ENCODE measurements at places on chromosomes 16 and 17.

DNA sequence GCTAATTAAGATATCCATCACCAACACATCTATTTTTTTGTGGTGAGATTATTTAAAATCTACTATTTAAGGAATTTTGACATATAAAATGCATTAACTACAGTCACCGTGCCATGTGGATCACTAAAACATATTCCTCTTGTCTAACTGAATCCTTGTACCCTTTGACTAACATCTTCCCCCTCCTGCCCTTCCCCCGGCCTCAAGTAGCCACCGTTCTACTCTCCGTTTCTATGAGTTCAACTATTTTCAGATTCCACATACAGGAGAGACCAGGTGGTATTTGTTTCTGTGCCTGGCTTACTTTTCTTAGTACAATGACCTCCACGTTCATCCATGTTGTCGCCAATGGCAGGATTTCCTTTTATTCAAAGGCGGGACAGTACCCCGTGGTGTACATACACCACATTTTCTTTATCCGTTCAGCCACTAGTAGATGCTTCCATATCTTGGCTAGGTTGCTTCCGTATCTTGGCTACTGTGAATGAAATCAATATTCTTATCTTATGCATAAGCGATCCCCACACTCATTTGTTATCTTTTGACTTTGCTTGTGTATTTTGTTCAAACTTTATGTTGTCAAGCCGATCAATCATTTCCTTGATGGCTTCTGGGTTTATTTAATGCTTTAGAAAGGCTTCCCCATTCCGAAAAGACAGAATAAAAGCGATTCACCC, 134.7 kb downstream of the KCNJ12 start:
- DNase-seq, result no peak

DNA sequence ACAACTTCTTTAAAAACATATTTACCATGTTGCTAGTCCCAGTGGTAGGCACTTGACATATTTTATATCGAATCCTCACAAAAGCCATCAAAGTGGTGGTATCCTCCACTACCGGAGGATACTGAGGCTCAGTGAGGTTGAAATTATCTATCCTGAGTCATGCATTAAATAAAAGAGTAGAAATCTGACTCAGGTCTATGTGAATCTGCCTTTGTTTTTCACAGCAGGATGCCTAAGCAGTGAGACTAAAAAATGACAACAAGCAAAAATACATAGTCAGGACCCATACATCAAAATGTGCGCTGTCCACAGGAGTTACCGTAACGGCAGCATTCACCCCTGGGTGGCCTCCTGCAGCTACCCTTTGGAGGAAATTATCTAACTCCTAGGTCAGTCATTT, 17.7 kb downstream of the BRD7 start:
- DNase-seq, result no peak

- no peak for DNase-seq
These were observed 399.2 kb downstream of the CNTNAP4 start for GRCh38 chr16:76676356-76676755.

DNA sequence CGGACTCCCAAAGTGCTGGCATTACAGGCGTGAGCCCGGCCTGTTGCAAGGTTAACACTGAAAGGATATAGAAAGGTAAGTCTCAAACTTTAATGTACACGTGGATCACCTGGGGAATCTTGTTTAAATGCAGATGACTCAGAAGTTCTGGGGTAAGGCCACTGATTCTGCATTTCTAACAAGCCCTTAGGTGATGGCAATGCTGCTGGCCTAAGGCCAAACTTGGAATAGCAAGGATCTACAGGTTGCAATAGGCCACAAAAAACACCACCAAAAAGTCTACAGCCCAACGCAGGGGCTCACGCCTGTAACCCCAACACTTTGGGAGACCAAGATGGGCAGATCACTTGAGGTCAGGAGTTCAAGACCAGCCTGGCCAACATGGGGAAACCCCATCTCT, 4.2 kb downstream of the CMTM4 start:
- no peak for DNase-seq

GRCh38 chr17:82424001-82424862, 5.8 kb upstream of the OGFOD3 start:
- no peak for DNase-seq

DNA sequence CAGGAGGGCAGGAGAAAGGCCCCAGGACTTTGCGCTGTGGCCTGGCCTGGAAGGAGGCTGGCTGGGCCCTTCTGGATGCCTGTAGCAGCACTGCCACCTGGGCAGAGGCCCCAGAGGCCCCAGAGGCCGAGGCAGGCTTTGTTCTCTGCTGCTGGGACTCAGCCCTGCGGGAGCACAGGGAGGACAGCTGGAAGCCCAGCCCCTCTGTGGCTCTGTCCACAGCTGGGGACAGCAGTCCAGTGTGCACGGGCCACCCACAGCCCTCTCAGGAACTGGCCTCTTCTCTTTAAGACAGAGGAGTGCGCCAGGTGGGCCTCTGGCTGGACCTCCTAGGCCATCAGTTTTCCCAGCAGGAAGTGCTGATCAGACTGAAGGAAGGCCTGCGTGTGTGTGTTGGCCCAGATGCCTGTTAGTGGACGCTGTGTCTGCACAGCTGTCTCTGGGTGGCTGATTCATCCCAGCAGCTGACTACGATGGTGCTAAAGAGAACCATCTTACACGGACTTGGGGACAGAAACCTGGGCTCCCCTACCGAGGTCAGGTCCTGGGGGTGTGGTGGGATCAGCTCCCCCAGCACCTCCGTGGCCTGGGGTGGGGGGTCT, 26.9 kb upstream of the ZNF750 start:
- no peak for DNase-seq

DNA sequence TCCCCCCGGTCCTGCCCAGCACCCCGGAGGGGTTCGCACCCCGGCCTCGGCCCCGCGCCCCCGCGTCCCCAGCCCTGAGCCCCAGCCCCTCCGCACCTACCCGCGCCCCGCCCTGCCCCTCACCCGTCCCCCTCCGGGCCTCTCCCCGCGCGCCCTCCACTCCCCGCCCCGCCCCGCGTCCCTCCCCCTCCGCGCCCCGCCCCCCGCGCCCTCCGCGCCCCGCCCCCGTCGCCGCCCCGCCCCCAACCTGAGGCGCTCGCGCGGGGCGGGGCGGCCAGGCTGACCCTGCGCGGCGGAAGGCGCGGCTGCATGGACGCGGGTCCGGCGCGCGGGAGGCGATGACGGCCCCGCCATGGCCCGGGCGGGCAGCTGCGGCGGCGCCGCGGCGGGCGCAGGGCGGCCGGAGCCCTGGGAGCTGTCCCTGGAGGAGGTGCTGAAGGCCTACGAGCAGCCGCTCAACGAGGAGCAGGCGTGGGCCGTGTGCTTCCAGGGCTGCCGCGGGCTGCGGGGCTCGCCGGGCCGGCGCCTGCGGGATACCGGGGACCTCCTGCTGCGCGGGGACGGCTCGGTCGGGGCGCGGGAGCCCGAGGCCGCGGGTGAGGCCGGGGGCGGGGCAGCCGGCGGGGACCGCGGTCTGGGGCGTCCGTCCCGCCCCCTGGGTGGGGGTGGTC, at the start of gene SPIRE2:
TSS of gene SPIRE2 (plus strand) at position 277 of the 671 bp plus-strand sequence. CDS start at position 353, 76 bp downstream.
- DNase-seq, result peak; percentile 36

DNA sequence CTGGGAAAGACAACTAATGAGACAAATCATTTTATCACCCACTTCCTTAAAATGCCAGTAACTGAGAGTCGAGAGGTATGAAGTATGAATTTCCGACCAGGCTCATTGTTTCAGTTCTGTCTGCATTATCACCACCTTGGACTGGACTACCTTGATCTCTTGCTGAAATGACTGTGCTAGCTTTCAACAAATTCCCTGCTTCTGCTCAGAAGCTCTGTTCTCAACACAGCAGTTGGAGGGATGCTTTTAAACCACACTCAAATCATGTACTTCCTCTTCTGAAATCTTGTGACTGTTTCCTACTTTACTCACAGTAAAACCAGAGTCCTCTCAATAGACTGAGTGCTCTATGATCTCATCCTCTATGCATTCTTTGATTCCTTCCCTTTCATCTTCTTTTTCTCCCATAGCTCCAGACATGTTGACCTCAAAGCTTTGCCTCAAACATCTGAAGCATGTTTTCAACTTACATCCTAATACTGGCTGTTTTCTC, 195.8 kb downstream of the KCNJ2 start:
- DNase-seq, result no peak

DNA sequence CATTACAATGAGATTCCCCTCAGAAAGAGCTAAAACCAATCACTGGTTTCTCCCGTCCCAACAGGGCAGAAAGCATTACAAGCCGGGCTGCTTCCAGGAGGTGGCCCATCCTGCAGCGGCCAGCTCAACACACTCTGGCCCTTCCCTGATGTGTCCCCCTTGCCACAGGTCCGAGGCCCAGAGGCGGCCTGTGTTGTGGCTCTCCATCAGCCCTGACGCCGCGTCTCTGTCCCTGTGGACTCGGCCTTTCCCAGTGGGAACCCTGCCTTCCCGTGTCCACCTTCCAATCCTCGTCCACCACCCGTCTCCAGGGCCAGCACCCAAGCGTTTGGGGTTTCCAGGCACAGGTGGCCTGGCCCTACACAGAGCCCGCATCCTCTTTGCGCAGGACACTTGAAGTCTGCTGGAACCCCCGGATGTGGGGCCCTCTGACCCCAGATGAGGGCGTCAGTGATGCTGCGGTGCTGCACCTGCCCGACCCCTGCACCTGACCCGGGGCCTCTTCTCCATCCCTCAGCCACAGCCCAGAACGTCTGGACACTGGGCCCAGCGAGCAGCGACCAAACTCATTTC, 21.1 kb downstream of the RAB40B start:
- DNase-seq, result no peak

DNA sequence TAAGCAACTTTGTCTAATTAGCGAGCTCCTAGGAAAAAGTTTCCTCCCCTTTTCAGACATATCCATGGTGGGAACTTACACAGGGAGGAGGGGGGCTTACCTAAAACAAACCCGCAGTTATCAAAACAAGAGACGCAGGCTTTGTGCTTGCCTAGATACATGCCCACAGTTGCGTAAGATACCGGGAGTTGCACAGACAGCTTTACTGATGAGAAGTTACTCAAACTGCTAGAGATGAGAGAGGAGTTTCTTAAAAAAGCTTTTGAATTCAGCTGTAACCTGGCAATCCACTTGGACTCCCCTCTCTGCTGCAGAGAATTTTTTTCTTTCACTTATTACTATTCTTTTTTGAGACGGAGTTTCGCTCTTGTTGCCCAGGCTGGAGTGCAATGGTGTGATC, 6.8 kb upstream of the ZP2 start:
- DNase-seq, result no peak

- DNase-seq, result no peak
These were observed 3.7 kb downstream of the ADAD2 start for GRCh38 chr16:84194470-84195200.

DNA sequence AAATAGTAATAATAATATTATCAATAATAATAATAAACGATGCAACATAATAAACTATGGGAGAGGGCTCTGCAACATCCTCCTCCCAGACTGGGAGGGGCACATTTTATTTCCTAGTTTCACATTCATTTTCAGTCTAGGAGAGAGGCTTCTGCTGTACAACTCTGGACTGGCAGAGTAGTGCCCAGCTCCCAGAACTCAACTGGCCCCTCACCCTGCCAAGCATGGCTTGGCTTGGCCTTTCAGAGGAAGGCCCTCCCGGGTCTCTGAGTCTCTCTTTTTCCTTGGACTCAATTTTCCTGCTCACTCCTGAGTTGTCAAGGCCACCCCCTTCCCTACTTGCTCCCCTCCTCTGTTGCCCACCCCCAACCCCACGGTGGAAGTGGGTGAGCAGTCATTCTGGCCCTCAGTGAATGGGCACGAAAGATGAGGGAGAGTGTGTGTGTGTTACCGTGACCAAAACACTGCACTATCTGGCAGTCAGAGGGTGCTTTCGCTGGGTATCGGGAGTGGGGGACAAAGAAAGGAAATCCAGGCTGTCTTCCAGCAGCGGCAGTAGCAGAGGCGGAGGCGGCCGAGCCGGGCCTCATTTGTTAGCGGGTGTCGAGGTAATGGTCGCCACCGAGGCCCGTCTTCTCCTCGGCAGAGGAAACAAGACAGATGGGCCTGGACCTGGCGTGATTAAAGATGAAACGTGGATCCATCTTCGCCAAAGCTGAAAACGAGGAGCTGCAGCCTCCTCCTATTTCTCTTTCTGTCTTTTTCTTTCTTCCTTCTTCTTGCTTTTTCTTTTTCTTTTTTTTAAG, 2.3 kb downstream of the HOXB4 start:
- DNase-seq, result no peak

DNA sequence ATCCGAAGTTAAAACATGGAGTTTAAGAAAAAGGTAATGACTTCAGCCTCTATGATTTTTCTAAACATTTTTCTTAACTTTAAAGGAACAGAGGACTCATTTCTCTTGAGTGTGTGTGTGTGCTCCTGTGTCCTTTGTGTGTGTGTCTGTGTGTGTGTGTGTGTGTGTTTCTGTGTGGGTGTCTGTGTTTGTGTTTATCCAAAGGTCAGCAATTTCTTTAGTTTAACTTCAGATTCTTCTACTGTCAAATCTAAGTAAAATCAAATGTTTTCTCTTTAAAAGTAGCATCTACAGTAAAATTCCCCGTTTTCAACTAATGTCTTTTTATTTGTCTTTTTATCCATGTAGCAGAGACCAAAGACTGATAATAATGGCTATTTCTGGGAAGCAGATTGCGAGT, 31.8 kb downstream of the HSBP1 start:
- no peak for DNase-seq

GRCh38 chr17:65794572-65794971, 233.1 kb upstream of the AXIN2 start:
- no peak for DNase-seq

DNA sequence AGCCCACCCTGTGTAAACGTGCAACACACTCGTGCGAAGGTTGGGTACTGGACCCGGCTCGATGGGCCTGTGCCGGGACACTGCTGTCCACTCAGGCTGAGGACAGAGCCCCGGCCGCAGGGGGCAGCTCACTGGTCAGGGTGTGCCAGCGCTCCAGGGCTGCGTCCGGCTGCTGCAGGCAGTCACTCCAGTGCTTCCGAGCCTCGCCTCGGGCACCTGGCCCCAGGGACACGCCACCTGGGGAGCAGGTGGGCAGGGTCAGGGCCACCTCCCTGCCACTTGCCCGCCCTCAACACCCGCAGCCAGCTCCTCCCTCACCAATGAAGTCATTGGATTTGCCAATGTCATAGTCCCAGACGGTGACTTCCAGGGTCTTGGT, 4.7 kb downstream of the DOC2A start:
- DNase-seq, result no peak

GRCh38 chr16:50266337-50267091, at the start of gene ADCY7:
Gene ADCY7 (plus strand): TSS chr16:50266551. CDS start chr16:50288180, 21,629 bp downstream.
- peak; percentile 68 for DNase-seq

- no peak for DNase-seq
These were observed 37.4 kb downstream of the ANKRD11 start for GRCh38 chr16:89452925-89453324.

- DNase-seq, result no peak
These were observed 15.0 kb downstream of the GAA start for GRCh38 chr17:80116276-80116920.

GRCh38 chr16:49632086-49632794, 223.7 kb downstream of the ZNF423 start:
- DNase-seq, result no peak

GRCh38 chr17:65456368-65457151, 104.9 kb downstream of the AXIN2 start:
- DNase-seq, result no peak

DNA sequence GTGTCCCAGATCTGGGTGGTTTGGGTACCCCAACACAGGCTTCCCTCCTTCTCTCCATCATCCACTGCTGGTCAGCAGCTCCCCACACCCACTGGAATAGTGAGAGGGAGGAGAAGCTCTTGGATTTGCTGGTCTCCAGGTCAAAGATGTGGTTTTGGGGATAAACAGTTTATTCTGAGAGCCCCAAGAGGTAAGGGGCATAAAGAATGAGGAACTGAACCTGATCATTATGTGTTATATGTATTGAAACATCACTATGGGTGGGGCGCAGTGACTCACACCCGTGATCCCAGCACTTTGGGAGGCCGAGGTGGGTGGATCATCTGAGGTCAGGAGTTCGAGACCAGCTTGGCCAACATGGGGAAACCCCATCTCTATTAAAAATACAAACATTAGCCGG, 3.9 kb downstream of the DPEP2 start:
- DNase-seq, result no peak

- DNase-seq, result no peak
These were observed 378.6 kb downstream of the UTP18 start for GRCh38 chr17:51638971-51639370.

Measured in stimulated activated CD8-positive, alpha-beta memory T cell treated with anti-CD3 and anti-CD28 coated beads, Interleukin-4, amount 100 ng/mL, for 1 hour (primary cell).